Lower leg skin (tissue), 4 donors: ENCODE measurements at places on chromosomes 1 and 21. TPM values are rescaled to one million over a fixed set of nuclear protein-coding genes. Genes with fewer than 3 reads are reported as not detected.

DNA sequence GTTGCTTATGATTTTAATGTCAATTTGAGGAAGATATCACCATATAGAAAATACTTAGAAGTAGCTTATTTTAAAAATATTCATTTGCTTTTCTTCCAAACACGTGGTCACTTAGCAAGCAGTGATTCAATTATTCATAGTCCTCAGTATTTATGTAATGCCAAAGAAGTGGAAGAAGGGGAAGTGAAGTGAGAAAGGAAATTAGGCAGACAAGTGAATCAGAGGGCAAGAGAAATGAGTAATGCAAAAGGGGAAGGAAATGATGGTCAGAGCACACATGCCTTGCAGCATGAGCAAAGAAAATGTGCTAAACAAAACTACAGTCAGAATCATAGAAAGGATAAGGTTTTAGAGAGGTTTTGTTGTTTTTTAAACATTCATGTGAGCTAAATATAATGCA lies 31.8 kb downstream of the SDCCAG8 start:
- DNase-seq: no peak

DNA sequence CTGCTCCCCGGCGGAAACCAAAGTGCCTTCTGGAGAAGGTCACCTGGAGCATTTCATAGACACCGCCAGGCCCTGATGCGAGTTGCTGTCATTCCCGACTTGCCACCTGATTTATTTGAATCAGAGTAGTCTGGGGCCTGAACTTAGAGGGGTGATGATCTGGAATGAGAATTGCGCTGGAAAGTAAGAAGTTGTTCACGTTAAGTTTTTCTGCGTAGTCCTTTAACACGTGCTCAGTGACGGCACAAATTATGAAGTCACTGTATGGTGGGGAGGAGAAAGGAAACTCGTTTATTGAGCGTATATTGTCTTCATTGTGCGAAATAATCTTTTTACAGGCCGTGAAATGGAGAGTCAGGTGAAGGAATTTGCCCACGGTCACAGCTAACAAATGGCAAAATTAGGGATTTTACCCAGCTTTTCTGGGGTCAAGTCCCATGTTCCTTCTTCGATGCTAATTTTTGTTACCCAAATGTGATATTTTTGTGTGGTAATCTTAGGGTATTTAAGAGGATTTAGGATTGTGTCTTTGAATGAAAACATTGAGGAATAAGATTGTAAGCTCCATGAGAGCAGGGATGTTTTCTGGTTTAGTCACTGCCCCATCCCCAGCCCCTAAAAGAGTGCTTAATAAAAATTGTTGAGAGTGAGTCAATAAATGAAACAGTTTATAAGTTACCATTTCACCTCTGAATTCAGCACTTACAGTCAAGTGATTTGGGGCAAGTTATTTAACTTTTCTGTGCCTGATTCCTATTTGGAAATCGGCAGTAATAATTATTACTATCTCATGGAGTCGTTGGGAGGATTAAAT lies 46.4 kb upstream of the NBL1 start:
- DNase-seq: no peak

The RBP7 gene
- total RNA-seq: 20.6 TPM

The ST3GAL3 gene
- 8.9 TPM for total RNA-seq

The MIXL1 gene
- total RNA-seq: not detected

The NBPF6 gene
- total RNA-seq: not detected

DNA sequence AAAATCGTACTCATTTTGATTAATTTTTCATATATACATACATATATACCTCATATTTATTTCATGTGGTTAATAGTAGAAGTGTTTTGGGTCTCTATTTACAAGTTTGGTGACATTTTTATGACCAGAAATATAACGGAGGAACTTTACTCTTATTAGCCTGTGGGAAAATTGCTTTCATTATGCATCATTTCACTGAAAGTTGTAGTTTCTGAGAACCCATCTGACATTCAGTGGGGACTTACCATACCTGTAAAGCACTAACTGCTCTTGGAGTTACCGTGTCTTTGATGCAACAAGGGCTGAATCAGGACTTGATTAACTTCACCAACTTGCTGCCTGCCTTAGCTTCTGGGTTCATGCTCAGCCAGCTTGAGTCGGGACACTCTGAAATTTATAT lies 49.9 kb upstream of the ITPKB start:
- no peak for DNase-seq

DNA sequence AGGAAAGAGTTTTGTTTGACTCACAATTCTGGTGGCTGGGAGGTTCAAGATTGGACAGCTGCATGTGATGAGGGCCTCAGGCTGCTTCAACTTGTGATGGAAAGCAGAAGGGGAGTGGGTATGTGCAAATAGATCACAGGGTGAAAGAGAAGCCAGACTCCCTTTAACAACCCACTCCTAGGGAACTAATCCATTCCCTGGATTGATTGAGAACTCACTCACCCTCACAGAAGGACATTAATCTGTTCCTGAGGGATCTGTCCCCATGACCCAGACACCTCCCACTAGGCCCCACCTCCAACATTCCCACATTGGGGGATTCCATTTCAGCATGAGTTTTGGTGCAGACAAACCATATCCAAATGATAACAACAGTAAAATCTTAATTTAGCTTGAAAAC lies 25.6 kb downstream of the UBE2T start:
- DNase-seq: no peak

DNA sequence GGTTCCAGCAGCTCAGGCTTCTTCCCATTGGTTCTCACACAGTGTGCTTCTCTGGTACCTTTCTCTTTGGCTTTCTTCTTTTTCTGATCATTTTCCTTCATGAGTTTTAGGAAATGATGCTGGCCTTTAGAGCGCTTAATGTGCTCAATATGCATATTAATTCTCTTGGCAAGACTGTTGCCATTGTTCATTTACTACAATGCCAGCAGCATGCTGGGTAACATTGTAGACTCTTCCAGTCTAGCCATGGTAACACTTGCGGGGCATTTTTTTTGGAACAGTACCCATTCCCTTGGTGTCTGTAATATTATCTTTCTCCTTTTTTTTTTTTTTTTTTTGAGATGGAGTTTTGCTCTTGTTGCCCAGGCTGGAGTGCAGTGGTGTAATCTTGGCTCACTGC lies 21.7 kb downstream of the UBE4B start:
- DNase-seq: no peak

The MX2 gene
- total RNA-seq: 3.1 TPM

The OLFM3 gene
- total RNA-seq: not detected

The IGSF3 gene
- 55.0 TPM for total RNA-seq

The NBPF4 gene
- total RNA-seq: not detected

- no peak for DNase-seq
These were observed 72.6 kb upstream of the MACF1 start for GRCh38 chr1:39131940-39132339.

The BARHL2 gene
- not detected for total RNA-seq

DNA sequence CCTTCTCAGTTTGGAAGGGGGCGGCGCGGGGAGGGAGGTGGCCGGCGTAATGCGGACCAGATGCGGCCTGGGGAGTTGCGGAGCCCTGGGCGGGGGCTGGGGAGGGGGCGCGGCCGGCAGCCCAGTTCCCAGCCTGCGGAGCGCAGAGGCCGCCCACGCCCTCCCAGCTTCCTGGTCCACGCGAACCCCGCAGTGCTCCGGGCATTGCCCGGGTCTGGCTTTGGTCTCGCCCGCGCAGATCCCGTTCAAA lies 695 bp downstream of the DMBX1 start:
- no peak for DNase-seq

The NMNAT2 gene
- 0.23 TPM for total RNA-seq

DNA sequence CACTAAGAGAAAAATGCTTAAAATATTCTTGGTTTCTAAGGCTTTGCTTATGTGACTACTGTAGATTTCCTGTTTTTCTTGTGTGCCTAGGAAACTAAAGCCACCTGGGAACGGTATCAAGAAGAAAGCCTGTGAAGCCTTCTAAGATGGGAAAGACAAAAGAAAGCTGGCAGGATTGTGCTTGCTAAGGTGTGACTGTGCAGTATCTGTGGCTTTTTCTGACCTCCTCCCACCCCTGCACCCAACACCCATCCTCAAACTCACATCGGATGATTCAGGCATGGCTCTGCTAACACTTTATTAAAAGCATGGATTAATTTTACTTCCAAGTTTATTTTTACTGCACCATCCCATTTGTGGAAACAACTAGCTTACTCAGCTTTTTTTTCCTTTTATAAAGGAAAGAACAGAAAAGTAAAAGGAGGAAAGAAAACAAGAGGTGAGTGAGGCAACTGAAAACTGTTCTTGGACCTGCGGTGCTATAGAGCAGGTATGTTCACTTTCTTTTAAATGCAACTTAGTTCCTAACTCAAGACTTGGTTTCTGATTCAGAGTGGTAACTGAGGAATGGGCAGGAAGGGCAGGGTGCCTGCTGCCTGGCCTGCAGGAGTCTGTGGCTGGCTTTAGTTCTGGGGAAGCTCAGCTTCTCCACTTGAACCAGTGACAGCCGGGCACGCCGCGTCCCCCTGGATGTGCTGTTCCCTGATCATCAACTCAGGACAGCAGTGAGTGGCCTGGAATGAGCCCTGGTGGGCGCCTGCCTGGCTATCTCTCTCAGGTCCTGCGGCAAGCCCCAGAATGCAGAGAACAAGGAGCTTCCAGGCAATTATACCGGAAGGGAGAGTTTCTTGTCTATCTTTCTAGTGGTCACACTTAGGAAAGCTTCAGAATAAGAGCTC lies at the start of gene GBP6:
TSS of gene GBP6 (plus strand) at position 422 of the 899 bp plus-strand sequence. CDS start 4,493 bp downstream, outside the sequence.
- DNase-seq: no peak

The LCE2A gene
- total RNA-seq: 376 TPM

DNA sequence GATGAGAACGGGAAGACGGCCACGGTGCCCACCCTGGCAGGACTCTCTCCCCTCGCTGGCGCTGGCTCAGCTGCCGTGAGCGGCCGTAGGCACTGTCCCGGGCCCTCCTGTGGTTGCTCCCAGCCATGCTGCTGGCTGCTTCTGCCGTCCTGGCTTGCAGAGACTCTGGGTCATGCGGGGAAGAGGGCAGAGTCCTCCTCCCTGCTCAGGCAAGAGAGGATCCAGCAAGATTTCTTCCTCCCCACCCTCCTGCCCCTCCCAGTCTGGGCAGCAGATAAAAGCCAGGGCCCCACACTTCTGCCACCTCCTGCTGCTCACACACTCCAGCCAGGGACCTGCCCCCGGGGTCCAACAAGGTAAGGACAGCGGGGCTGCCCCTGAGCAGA lies 60.1 kb downstream of the AGPAT3 start:
- DNase-seq: no peak

DNA sequence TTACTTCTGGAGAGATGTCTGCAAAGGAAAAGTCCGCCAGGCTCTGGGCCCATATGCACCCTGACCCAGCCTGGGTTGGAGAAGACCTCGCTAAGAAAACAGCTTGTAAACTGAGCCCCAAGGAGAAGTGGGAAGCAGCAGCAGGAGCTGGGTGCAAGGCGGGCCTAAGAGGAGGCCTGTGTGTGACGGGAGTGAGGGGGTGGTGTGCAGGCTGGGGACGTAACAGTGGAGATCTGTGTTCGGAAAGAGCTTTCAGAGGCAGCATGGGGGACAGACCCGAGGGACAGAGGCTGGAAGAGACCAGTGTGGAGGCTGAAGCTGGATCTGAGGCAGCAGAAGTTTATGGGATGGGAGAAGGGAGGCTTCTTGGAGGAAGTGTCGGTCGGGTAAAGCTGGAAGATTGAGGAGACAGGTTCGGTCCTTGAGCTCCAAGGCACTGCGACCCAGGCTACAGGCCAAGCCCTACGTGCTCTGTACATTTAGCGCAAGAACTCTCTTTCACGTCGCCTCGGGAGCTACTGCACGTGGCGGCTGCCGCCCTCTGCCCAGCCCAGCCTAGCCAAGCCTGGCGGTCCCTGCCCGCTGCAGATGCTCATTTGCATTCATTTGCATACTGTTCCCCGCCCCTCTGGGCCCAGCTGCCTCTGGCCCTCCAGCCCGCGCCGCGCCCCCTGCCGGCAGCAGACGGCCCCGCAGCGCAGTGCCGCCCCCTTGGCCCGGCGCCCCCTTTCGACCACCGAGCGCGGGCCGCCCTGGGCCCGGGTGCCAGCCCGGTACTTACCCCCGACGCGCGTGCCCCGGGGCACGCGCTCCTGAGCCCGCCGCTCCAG lies 6.3 kb downstream of the HPCA start:
- no peak for DNase-seq

The LIN28A gene
- total RNA-seq: not detected

- DNase-seq: no peak
These were observed 122.4 kb downstream of the MAST2 start for GRCh38 chr1:45925728-45926287.

The AIM2 gene
- not detected for total RNA-seq

GRCh38 chr1:183103147-183103546 lies 79.9 kb downstream of the LAMC1 start:
- DNase-seq: no peak

- no peak for DNase-seq
These were observed 39.3 kb downstream of the MAGI3 start for GRCh38 chr1:113429461-113430153.

DNA sequence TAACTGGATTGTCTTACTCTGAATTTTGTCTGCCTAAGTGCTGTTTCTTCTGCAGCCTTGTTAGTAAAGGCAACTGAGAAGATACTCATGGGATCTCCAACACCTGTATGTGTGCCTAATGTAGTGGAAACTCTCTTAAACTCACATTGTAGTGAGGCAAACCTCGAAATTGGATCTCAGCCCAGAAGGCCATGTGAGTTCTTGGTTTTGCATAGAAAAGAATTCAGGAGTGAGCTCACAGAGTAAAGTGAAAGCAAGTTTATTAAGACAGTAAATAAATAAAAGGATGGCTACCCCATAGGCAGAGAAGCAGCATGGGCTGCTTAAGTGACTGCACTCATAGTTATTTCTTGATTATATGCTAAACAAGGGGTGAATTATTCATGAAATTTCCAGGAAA lies 1344.7 kb downstream of the NCAM2 start:
- DNase-seq: no peak

The FMOD gene
- 5.6 TPM for total RNA-seq

- no peak for DNase-seq
These were observed 222.8 kb downstream of the PTPRC start for GRCh38 chr1:198861636-198862035.

GRCh38 chr1:63802109-63802508 lies 28.3 kb downstream of the ROR1 start:
- no peak for DNase-seq

DNA sequence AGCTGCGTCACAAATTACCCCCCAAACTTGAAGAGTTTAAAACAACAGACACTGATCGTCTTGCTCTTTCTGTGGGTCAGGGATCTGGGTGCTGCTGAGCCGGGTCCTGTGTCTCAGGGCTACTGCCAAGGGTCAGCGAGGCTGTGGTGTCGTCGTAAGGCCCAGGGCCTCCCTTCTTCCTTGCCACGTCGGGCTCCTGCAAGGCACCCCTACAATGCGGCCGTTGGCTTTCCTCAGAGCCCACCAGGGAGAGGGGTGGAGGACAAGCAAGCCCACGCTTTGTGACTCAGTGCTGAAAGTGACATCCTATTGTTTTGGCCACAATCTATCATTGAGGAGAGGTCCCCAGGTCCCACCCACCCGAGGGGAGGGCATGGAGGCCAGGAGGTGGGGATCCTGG lies 7.7 kb upstream of the FBLIM1 start:
- no peak for DNase-seq

- DNase-seq: no peak
These were observed 230.7 kb downstream of the DENND1B start for GRCh38 chr1:197544553-197544952.
